IMR-90 (cell line): ENCODE measurements at places on chromosomes 5 and 9. TPM values are rescaled to one million over a fixed set of nuclear protein-coding genes. Genes with fewer than 3 reads are reported as not detected.

Gene NEURL1B
- total RNA-seq, result 1.8 and 1.9 TPM in 2 replicates

GRCh38 chr9:104386013-104386412 is 118.0 kb upstream of the OR13F1 start:
- no peaks in the 10 kb centered on the region for H3K36me3 ChIP-seq
- no peak for DNase-seq
- H3K4me1 ChIP-seq, result no peaks in the 10 kb centered on the region

GRCh38 chr5:167233507-167234220 is 1057.8 kb upstream of the WWC1 start:
- peak; percentile 26 for DNase-seq
- H3K4me1 ChIP-seq, result 0 out of 2 replicates have a peak, but pooled peaks cover 2% of the 10 kb centered on the region
- H3K27me3 ChIP-seq, result no peaks in the 10 kb centered on the region
- H3K4me3 ChIP-seq, result no peak overlapping the region

DNA sequence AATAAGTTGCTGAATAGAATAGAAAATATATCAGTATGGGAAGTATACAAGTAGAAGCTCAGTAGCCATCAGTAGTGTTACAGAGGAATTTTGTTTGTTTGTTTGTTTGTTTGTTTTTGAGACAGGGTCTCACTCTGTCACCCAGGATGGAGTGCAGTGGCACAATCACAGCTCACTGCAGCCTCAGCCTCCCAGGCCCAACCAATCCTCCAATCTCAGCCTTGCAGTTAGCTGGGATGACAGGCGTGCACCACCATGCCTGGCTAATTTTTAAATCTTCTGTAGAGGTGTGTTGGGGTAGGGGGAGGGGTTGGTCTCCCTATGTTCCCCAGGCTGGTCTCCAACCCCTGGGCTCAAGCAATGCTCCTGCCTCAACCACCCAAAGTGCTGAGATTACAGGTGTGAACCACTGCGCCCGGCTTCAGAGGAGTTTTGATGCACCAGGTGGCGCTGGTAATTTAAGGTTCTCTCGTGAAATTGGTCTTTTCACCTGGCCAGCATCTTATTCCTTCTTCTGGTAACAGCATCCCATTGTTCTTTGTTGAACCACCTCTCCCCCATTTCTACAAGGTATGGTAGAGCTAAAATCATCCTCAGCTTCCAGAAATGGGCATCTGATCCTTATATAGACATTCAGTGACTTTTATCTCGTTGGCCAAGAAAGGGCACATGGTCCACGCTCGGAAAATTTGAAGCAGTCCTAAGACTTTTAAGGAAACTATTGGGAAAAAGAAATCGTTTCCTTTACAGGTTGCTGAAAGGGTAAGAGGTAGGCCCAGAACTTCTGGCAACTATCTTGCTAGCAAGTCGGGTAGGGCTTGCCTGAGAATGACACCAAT is 157.1 kb downstream of the ARRDC3 start:
- no peaks in the 10 kb centered on the region for H3K36me3 ChIP-seq
- no peak overlapping the region for H3K27ac ChIP-seq
- no peak for DNase-seq
- no peak overlapping the region for H3K4me3 ChIP-seq
- no peaks in the 10 kb centered on the region for H3K27me3 ChIP-seq

- peak; percentile 59 for DNase-seq
- no peaks in the 10 kb centered on the region for H3K27me3 ChIP-seq
- H3K4me1 ChIP-seq, result peaks cover 3% of the 10 kb centered on the region; the same call in 1 of the 2 replicates
Observed at GRCh38 chr5:178143901-178144300, 9.8 kb downstream of the NHP2 start.

Gene TAF11L11
- not detected in 2 replicates for total RNA-seq

DNA sequence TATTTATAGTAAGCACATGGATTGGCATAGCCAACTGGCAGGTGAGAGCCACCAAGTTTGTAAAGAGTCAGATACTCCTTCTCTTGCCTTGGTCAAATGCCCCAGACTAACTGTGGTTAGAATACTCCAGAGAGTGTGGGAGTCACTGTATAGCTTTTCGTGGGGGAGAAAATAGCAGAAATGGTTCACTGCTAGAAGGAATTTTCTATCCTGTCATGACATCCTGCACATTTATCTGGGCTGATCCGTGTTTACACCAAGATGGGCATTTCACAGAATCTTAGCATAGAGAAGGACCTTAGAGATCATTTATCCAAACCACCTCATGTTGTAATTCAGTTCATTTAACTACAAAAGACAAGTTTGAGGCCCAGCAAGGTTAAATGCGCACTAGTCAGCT is 460.8 kb downstream of the ENC1 start:
- no peak overlapping the region for H3K4me3 ChIP-seq
- peaks cover 1% of the 10 kb centered on the region for H3K27me3 ChIP-seq
- peak; percentile 17 for DNase-seq
